ENCODE measurements at places on chromosomes 3 and 15.

GRCh38 chr3:21645121-21645897 is 105.7 kb downstream of the ZNF385D start:
- peak; percentile 58 for DNase-seq

- DNase-seq = peak; percentile 30
Measured at GRCh38 chr15:33026614-33027013, 167.9 kb downstream of the FMN1 start.

- DNase-seq = no peak
Measured at GRCh38 chr3:32493437-32494414, 8.9 kb downstream of the CMTM6 start.

- no peak for DNase-seq
Measured at GRCh38 chr3:124978627-124979026, 44.1 kb upstream of the MUC13 start.

DNA sequence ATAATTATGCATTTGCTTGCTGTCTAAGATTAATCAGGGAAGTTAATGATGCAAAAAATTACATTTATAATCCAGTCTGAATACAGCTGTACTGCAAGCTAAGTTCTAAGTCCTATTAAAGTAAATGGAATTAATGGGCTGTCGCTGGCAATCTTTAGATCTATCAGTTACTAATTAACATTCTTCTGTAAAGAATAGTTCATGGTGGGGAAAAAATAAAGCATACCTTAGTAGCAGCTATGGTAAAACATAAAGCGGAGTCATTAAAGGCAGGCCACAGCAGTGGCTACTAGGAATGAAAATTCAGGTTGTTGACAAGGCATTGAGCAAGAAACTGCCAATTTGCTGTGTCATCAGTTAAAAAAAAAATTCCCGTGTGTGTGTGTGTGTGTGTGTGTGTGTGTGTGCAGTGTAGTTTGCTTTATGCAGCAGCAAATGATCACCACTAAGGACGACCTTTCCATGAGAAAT is 129.8 kb downstream of the ZNF385D start:
- no peak for DNase-seq

GRCh38 chr15:71708741-71709140 is 101.6 kb upstream of the NR2E3 start:
- DNase-seq = peak; percentile 74

- DNase-seq = no peak
Measured at GRCh38 chr15:52232327-52232726, 41.1 kb upstream of the GNB5 start.

DNA sequence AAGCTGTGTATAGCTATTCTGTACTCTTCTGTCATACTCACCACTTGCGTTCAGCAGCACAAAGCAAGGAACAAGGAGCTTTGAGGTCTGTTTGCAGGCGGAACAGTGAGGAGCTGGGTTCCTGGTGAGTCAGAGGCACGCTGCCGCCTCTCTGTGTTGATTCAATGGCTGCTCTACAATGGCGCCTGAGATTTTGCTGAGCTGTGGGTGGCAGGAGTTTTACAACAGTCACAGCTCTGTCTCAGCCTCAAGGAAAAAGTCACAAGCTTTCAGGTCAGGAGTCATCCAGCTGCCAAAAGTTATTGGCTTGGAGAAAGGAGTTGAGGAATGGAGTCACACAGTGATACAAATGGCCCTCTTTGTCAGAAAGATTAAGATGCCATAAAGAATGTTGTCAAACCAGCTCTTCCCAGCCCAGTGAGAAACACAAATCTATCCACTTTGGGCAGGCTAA is 98.1 kb downstream of the SSR3 start:
- no peak for DNase-seq

DNA sequence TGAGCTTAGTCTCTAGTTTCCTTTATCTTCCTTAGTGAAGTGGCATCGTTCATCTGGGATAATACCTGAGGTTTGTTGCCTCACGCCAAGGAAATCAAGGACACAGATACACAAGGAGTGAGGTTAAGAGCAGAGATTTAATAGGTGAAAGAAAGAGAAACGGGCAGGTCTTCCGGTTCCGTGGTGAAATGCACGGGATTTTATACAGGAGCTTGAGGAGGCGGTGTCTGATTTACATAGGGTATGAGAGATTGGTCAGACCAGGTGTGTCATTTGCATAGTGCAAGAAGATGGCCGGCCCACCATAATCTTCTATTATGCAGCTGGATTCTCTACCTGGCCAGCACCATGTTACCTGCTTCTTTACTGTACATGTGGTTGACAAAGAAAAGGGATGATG is 17.2 kb downstream of the ARRDC4 start:
- DNase-seq = no peak

- no peak for DNase-seq
Measured at GRCh38 chr3:175176556-175176955, 317.4 kb downstream of the NAALADL2 start.

GRCh38 chr3:151199554-151200438 is 3.2 kb downstream of the GPR171 start:
- no peak for DNase-seq

GRCh38 chr3:52061121-52061910 is 4.9 kb upstream of the DUSP7 start:
- DNase-seq = no peak
